ENCODE measurements at places on chromosomes 5 and 9.

DNA sequence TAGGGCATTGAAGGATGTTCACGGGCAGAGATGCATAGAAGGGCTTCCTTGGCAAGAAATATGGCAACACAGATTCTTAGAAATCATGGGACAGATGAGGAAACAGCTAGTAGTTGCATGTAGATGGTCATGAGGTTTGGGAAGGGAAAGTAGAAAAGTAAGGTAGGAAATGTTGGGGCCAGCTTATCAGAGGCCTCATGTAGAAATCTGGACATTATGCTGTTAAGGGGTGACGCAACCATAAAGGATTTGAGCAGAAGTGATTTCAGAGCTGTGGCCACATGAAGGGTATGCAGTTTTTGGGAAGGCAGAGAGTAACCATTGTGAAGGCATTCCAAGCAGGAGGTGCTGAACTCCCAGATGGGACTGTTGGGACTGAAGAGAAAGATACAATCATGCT, 224.0 kb downstream of the ARHGAP26 start:
- no peak for DNase-seq

- DNase-seq, result no peak
Observed at GRCh38 chr5:93599001-93599379, 16.0 kb downstream of the NR2F1 start.

GRCh38 chr5:1057485-1058082, 49.0 kb downstream of the NKD2 start:
- DNase-seq, result no peak

GRCh38 chr9:34579104-34579807, 10.3 kb downstream of the CNTFR start:
- DNase-seq, result no peak

- DNase-seq, result no peak
Observed at GRCh38 chr9:132012704-132013357, 66.8 kb downstream of the MED27 start.

GRCh38 chr9:114486205-114486963, 18.9 kb downstream of the WHRN start:
- no peak for DNase-seq
